GDM1 (cell line): ENCODE measurements at places on chromosomes 6 and 20.

DNA sequence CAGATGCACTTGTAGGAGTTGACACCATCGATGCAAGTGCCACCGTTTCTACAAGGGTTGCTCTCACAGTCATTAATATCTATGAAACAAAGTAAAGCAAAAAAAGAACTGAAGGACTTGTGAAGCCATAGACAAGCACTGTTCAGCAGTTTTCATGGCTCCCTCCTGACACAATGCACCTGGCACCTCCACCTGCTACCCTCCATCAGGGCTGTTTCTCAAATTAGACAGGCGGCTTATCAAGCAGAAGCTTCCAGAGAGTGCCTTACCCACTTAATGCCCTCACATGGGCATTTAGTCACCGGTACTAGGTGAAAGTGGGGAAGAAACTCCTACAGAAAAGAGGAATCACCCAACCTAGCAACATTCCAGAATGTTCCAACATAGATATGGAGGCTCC lies 27.8 kb downstream of the JAG1 start:
- no peak for DNase-seq

- no peak for DNase-seq
These were observed 22.3 kb upstream of the PDE10A start for GRCh38 chr6:165685302-165685701.

- DNase-seq = no peak
These were observed 15.4 kb downstream of the FOXC1 start for GRCh38 chr6:1624851-1625781.

DNA sequence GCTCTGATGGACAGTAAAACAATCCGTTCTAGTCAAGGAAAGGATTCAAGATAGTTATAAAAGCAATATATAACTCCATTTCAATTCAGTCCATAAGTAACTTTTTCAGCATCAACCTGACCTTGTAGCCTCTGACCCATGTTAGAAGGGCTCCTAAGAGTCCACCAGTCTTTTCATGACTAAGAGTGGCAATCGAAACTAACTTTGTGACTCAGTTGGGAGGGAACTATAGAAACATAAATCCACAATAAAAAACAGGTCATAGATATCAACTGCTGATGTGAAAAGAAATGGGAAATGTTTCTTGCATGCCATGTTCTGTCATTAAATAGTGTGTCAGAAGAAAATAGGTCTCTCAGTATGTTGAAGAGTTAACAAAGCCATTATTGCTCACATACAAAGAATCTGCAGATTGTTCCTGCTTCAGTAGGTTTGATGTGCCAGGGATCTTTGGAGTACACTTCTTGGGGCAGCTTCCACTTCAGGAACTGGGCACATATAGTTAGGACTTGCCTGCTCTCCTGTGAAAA lies 16.2 kb upstream of the RBL1 start:
- no peak for DNase-seq

GRCh38 chr6:4666886-4667513 lies 109.2 kb upstream of the CDYL start:
- no peak for DNase-seq

- no peak for DNase-seq
These were observed 123.4 kb downstream of the CEBPB start for GRCh38 chr20:50313827-50314677.

- DNase-seq = no peak
These were observed 4.7 kb upstream of the TRDN start for GRCh38 chr6:123641497-123641896.

GRCh38 chr6:26594730-26595632 lies 1.8 kb upstream of the ABT1 start:
- no peak for DNase-seq

GRCh38 chr6:110328259-110328658 lies 29.9 kb downstream of the METTL24 start:
- DNase-seq = no peak

GRCh38 chr20:47782920-47783552 lies 2.2 kb downstream of the SULF2 start:
- DNase-seq = no peak

GRCh38 chr6:125076482-125076742 lies 77.2 kb upstream of the TPD52L1 start:
- DNase-seq = no peak

DNA sequence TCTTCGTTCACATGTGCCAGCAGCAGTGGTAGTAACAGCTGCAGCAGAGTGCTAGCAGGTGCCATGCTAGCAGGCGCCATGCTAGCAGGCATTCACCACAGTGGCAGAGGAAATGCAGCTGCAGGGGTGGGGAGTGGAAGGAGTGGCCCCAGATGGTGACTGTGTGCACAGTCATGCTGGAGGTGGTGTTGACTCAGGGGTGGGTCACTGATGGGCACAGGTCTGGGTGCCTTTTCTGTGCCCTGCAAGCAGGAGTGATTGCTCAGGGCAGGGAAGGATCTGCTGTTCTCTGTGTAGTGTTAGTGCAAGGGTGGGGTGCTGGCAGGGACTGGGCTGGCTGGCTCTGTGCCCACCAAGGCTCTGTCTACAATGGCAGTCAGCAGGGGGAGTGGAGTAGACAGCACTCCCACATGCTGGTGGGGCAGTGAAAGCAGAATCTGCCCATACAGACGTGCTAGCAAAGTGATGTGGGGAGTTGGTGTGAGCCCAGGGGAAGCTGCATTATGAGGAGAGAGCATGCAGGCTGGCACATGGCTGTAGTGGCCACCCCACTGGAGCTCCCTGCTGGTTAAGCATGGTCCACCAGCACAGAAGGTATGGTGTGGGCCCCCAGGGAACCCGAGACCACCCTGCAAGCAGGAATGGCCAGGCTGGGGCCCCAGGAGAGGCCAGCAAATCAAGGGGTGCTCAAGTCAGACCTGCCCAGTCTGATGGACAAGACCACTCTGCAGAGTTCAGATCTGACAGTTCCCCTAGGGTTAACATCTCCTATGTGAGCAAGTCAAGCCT lies 11.4 kb upstream of the TSPYL4 start:
- DNase-seq = no peak

DNA sequence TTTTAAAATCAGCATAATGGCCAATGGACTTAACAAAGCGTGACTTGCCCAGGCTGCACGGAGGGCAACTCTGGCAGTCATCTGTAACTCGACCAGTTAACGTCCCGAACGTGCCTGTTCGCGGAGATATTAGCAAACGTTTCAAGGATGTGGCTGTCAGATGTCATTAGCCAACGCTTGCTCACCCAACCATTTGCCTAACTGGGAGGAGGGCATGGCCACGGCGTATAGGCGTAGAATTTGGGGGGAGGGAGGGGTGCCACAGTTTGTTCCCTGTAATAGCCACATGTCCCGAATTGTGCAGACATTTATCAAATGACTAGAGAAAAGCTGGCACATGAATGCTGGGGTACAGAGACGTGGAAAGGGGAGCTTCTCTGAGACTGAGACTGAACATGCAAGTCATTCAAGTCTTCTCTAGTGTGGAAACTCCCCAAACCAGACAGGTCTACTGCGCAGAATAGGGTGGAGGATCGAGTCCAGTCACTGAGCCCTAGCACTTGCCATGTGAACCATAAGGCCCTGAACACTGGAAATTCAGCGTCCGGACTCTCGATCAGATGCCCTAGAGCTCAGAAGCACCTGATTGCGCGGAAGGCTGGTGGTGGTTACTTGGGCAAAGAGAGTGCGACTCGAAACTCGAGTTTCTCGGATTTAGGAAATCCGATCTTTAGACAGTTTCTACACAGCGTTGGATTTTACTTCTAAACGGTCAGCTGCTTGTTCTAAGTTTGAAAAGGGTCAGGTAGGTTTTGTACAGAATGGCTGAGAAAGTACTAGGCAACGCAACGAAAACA lies 32.6 kb downstream of the TFAP2B start:
- no peak for DNase-seq

GRCh38 chr6:98487612-98488011 lies 346.8 kb upstream of the POU3F2 start:
- DNase-seq = no peak

GRCh38 chr6:1562171-1562955 lies 47.4 kb upstream of the FOXC1 start:
- DNase-seq = no peak
